D721Med (cell line): ENCODE measurements at places on chromosomes 5 and 9.

DNA sequence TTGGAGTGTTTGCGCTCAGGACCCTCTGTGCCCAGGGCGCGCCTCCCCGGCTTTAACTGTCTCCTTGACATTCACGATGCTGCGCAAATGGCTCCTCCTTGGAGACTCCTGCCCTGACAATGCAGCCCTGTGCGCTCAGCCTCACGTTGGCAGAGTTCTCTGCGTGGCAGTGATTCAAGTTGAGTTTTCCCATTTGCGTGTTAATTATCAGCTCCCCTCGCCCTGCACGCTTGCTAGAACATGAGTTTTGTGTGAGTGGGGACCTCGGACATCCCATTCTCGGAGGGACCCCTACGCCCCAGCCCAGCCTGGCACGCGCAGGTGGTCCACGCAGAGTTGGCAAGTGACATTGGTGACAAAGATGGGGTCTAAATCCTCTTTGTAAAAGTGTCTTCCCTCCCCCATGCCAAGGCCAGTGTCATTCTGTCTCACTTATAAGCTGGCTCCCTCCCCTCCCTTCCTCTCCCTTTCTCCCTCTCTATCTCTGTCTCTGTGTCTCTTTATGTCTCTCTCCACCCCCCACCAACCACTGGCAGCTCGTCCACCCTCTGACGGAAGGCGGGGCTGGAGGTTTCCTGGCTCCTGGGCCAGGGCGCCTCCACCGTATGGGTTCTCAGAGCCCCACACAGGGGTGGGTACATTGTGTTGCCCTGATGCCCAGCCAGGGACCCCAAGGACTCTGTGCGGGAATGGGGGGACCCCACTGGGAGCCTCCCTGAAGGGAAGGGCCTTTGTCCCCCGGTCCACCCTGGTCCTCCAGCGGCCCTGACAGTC is 169.3 kb downstream of the OLFM1 start:
- DNase-seq: no peak

- DNase-seq: no peak
These were observed 13.8 kb upstream of the SNX2 start for GRCh38 chr5:122761115-122761514.

DNA sequence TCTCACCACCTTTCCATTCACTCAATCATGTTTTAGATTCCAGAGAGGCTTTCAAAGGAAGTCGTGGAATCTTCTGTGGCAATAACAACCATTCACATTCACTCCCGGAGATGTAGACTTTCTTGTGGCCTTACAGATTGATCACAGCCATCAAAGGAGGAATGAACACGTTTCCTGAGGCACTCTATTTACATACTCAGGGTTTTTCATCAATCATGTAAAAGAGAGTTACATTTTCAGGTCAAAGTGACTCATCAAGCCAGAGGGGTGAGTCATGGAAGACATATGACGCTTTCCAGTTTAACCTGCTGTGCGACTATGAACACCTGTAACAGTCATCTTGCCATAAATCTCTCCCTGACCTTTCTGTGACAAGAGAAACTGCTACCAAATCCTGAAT is 39.3 kb upstream of the RAD23B start:
- DNase-seq: no peak

- DNase-seq: no peak
These were observed 243.1 kb upstream of the RFX3 start for GRCh38 chr9:3768712-3769457.

DNA sequence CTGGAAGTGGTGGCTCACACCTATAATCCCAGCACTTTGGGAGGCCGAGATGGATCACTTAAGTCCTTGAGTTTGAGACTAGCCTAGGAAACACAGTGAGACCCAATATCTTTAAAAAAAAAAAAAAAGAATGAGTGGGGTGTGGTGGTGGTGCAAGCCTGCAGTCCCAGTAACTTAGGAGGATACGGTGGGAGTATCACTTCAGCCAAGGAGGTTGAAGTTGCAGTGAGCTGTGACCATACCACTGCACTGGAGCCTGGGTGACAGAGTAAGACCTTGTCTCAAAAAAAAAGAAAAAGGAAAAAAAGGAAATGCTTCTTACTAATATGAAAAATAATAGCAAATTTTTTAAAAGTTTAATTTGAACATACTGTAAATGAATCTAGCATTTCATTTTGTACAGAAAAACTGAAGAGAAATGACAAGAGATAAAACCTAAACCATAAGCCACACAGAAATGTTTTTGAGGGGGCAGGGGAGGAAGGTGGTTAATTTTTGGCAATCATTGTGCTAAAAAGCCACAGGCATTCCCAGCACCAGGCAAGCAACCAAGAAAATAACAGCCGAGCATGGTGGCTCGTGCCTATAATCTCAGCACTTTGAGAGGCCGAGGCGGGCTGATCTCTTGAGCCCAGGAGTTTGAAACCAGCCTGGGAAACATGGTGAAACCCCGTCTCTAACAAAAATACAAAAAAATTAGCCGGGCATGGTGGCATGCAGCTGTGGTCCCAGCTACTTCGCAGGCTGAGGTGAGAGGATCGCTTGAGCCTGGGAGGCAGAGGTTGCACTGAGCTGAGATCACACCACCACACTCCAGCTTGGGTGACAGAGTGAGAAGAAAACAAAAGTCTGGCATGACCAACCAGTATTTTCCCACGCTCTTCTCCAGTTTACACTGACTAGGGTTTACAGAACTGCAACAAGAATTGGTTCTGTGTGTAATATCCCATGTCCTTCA is 114.5 kb upstream of the NR5A1 start:
- DNase-seq: no peak

DNA sequence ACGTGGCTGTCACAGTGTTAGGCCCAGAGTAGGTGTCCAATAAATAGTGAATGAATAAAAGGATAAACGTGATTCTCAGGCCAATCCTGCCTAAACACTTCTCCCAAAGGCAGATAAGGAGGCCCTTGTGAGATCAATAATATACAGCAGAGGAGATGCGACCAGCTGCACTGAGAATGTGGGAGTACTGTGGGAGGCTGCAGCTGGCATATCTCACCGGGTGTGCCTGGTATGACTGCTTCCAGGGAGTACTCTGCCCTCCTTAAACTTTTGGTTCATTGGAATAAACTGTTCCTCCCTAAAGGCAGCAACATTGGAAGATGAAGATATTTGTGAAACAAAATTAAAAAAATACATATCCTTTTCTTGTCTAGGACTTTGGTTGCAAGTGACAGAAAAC is 57.1 kb upstream of the PTPN3 start:
- no peak for DNase-seq

DNA sequence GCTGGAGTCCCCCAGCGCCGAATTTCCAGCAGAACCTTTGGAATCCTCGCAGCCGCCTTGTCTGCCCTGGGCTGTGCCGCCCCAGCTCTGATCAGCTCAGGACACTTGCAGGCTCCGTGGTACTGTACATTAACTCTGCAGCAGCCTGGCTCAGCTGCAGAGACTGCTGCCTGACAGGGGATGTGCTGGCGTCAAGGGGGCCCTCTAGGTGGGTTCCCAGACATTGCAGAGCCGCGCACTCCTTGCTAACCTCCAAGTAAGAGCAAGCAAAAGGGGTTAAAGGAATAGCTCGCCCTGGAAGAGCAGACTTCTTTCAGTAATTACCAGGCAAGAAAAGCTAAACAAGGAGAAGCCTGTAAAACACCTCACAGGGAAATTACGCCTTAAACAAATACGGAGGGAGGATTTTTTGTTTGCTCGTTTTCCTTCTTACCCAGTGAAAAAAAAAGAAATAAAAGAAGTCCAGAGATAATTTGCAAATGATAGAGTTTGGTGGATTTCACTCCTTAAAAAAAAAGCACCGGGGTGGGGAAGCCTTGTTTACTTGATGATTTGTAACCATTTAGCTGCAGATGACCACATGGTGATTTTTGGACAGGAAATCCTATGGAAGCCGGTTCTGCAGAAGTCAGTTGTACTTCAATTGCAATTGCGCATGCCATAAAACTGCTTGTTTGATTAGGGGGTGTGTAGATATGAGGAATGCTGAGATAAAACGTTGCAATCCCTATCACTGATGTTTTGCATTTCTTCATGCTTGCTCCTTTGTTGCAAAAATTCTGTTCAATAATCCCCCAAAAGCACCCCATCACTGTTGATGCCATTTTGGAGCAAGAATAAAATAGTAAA is 305.8 kb downstream of the PDE4D start:
- DNase-seq: no peak

DNA sequence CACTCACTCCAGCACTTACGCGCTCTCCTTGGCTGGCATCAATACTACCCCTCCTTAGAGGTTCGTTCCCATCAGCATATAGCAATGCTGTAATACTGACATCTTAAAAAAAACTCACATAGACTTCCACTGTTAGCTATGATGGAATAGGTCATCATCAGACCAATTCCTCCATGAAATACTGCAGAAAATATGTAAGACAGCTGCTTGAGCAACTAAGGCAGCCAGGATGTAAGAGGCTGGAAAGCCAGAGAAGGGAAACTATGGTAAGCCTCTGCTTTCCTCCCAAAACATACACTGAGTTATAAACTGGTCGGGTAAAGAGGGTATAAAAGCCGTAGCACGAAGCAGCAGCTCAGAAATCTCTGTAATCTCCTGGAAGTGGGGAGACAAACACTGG is 33.5 kb downstream of the AUH start:
- DNase-seq: no peak

DNA sequence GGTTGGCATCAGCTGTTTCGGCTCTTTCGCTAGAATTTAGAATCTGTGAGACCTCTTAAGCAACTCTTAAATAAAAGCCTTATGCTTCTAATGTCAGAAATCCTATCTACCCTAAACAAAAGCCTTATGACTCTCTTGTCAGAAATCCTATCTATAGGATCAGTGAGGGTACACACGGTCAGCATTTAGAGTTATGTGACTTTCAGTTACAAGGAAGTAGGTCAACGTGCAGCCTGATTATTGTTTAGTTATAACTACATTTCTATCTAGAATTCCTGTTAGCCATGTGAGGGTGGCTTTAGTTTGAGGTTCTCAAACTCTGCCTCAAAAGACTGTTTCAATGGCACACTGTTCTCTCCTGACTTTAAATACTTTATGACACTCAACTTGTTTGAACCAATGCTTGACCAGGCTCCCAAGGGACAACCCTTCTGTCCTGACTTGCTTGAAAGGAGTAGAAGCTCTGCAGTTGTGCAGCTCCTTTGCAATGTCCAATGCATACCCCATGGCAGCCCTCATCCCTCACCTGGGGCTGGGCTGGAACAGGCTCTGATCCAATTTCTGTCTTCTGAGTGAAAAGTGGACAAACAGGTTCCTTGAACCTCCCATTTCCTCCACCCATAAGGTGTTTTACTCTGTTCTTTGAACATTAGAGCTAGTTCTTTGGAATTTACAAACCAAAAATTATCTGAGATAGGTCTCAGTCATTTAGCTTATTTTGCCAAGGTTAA is 251.6 kb upstream of the PIK3R1 start:
- DNase-seq: no peak

- no peak for DNase-seq
These were observed 683 bp downstream of the OSMR start for GRCh38 chr5:38846379-38847011.

GRCh38 chr9:85610074-85610860 is 131.5 kb downstream of the AGTPBP1 start:
- DNase-seq: no peak

- DNase-seq: no peak
These were observed 61.2 kb upstream of the JAK2 start for GRCh38 chr9:4923580-4924544.

DNA sequence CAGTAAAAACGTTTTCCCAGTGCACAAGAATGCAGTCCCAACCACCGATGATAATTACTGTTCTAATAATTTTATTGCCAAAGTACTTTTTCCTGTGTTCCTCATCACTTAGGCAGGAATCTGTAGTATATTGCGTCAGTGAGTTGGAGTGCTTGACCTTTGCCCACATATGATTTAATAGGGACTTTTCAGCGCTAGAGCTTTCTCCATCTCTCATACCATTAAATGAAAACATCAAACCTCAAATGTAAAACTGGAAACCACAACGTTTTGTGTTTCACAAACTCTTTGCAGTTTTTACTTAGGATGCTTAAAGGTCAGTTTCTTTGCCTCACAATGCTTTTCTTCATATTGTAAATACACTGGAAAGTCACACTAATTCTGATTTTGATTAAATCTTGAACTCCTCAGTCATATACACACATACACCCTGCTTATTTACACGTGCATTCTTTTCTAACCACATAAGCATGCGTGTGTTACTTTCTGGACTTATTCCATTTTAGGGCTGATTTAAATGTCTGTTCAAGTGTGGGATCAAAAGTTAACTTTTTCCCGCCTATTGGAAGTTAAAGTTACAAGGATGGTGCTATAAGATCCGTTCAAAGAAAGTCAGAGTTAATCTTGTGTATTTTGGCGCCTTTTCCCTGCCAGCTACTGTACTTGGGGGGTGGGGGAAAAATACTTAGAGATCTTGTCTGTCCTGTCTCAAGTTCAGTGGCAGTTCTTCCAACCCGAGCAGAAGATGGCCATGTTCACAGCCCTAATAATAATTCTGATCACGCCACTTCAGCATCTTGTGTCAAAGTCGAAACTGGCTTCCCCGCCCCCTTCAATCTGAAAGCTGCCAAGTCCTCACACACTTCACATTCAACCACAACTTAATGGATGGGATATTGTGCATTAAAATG is 6.6 kb upstream of the NFIB start:
- no peak for DNase-seq

DNA sequence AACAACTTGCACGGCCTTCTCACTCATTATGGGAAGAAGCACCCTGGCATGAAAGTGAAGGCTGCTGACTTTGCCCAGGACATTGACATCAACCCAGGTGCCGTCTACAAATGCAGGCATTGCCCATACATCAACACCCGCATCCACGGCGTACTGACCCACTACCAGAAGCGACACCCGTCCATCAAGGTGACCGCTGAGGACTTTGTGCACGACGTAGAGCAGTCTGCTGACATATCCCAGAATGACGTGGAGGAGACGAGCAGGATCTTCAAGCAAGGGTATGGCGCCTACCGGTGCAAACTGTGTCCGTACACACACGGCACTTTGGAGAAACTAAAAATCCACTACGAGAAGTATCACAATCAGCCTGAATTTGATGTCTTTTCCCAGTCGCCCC is 65.4 kb downstream of the ZNF462 start:
- no peak for DNase-seq

DNA sequence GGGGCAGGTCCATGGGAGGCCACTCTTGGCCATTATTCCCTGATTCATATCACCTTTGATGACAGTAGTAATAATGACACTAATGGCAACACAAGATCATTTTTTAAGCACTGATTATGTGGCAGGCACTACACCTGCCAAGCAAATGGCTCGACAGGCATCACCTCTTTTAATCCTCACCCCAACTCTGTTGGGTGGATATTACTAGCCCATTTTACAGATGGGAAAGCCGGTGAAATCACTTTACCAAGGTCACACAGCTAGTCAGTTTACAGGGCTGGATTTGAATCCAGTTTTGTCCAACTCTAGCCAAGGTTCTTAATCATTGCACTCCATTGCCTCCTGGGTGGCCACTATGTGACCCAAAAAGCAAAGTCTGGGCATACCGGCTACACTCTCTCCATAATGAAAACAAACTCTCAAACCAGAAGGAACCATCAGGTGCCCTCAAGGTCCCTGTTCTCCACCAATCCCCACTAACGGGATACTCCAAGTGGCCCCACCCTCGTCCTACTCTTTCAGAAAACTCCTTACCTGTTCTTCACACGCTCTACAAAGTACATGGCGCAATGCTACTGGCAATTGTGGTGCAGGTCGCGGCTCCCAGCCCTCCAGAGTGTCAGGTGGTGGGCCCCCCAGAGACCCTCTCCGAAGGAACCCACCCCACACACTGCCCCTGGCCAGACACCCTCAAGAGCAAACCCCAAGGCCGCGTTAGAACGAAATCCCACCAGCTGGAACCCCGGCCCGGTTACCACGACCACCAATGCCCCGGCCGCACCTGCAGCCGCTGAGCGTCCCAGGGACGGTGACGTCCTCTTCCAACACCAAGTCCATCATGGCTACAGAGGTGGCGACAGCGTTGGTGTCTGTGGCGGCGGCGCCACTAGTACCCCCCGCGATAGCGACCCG is 572 bp downstream of the CDK5RAP2 start:
- DNase-seq: no peak
